ENCODE measurements at places on chromosomes 12 and 14. TPM values are rescaled to one million over a fixed set of nuclear protein-coding genes. Genes with fewer than 3 reads are reported as not detected.

Gene AMIGO2
- total RNA-seq: 29.9 TPM

Gene C12orf50
- total RNA-seq: not detected

Gene GTF2H3
- 38.7 TPM for total RNA-seq

Gene KRT75
- total RNA-seq: not detected

Gene RNASE8
- total RNA-seq: not detected

Gene CLSTN3
- total RNA-seq: 4.5 TPM

Gene ETFBKMT
- total RNA-seq: 1.8 TPM

Gene NPFF
- not detected for total RNA-seq

Gene TWF1
- total RNA-seq: 197 TPM

Gene IGF1
- 1.4 TPM for total RNA-seq

Gene PRKAB1
- 19.2 TPM for total RNA-seq

Gene IL26
- total RNA-seq: not detected

Gene TAS2R14
- 0.76 TPM for total RNA-seq

- no peak for DNase-seq
Observed at GRCh38 chr12:92275443-92276154, 130.0 kb upstream of the BTG1 start.

- peak; percentile 27 for DNase-seq
Observed at GRCh38 chr14:93183596-93184317, 940 bp downstream of the MOAP1 start.

GRCh38 chr12:67331123-67331522 is 62.0 kb downstream of the CAND1 start:
- no peak for DNase-seq

DNA sequence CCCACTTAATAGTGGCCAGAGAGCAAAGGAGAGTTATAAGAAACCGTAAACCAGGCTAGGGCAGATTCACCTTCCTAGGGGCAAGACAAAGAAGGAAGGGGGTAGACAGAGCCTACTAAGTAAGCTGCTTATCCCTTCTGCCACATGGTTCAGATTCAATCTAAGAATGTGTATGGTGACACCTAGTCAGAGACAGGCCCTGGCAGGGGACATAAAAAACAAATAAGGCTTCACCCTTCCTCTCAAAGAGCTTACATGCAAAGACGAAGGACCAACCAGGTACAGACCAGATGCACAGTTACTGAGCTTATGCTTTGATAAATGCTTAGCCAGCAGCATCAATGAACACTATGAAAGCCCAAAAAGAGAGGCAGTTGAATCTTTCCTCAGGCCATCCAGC is 4.4 kb downstream of the CYP27B1 start:
- DNase-seq: no peak

DNA sequence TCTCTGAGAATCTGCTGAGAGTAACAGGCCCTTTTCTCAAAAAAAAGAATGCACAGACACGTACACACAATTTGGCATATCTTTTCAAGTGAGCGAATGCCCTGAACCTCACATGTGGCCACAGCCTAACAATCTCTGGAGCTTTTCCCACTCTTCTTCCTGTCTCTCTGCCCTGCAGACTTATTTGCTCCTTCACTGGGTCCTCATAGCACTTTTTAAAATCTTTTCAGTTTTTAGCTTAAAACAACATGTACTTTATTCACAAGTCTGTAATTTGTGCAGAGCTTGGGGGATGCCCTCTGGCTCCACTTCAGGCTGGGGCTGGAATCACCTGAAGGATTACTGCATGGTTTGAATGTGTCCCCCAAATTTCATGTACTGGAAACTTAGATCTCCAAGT is 9.0 kb downstream of the MAP1LC3B2 start:
- no peak for DNase-seq

DNA sequence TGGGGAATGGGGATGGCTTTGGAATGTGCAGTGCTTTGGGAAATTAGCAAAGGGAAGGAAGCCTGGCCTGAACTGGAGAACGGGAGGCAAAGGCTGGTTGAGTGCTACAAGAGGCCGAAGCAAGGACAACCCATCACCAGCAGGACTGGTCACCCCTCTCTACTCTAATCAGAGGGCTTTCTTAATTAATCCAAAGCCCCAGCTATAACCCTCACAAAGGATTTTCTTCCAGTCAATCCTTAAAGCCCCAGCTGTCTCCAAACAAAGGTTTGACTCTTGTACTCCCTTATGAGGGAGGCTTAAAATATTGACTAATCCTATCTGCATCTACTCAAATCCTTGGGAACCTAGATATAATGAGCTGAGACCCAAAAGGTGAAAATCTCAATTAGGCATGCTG is 256.3 kb downstream of the NTF3 start:
- no peak for DNase-seq

DNA sequence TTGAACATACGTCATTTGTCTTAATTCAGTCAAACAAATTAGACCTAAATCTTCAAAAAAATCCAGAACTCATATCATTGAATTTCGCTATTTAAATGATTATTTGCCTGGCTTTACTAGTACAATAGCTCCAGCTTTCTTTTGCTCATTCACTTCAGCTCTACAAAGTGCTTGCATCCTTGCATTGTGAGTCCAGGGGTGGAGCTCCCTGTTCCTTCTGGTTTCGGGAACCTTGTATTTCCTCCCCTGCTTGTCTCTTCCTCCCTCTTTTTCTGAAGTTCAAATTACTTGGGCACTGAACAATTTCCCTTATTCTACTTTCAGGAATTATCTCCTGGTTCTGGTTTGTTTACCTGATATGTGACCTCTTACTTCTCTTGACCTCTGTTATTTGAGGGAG is 58.1 kb upstream of the KITLG start:
- DNase-seq: peak; percentile 17

DNA sequence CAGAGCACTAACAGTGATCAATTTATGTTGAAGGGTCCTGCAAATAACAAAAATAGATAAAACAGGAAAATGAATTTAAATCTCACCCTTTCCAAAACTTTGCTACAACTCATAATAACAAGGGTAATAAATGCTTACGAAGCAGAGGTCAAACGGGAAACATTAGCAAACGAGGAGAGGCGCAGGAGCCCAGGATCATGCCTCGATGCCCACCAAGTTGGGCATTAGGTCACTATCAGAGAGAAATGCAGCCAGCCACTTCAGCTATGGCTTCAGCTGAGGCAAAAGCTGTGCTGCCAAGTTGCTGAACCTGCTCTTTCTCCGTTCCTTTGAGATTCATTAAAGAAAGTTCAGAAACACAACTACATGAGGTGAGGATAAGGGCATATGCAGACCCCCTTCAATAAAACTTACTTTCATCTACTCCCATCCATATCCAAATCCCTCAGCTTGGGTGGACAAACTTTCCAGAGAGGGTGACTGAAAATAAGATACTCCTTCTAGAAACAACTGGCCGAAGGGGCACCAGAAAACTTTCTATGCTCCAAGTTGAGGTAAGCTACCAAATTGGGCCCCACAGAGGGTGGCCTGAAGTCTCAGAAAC is 7.9 kb downstream of the NKX2-1 start:
- DNase-seq: no peak

DNA sequence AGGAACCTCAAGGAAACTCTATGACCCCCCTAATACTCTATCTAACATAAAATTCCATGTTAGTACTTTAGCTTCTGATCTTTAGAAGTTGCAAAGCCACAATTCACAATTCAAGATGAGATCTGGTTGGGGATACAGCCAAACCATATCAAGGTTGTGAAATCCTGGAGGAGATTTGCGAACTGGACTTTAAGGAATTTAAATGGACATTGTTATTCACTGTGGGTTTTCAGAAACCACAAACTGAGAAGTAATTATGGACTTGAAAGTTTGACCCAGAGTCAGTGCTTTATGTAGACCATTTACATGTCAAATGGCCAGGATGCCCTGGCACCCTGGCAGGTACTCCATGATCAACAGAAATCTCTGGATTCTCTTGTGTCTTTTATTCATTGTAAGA is 14.2 kb upstream of the CDKL1 start:
- peak; percentile 79 for DNase-seq

- DNase-seq: no peak
Observed at GRCh38 chr14:90674043-90674670, 142.1 kb downstream of the TTC7B start.

DNA sequence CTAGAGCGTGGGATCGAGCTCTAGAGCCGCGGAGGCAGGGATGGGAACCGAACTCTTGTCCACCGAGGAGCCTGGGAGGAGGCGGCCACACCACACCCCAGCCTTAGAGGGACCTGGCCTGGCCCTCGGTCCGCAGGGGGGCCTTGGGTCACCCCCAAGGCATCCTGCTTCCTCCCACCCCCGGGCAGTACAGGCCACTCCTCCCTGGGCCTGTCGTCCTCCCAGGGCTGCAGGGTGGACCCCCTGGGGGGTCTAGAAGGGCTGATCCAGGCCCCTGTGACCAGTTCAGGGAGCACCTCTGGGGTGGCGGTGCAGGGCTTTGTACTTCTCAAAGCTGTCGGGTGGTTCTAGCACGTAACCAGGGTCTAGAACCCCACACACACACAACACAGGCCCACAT is 79.1 kb upstream of the FBRSL1 start:
- no peak for DNase-seq

GRCh38 chr12:90124289-90124688 is 415.7 kb upstream of the ATP2B1 start:
- DNase-seq: peak; percentile 30

- peak; percentile 97 for DNase-seq
Observed at GRCh38 chr14:56199095-56199981, 81.1 kb downstream of the PELI2 start.

DNA sequence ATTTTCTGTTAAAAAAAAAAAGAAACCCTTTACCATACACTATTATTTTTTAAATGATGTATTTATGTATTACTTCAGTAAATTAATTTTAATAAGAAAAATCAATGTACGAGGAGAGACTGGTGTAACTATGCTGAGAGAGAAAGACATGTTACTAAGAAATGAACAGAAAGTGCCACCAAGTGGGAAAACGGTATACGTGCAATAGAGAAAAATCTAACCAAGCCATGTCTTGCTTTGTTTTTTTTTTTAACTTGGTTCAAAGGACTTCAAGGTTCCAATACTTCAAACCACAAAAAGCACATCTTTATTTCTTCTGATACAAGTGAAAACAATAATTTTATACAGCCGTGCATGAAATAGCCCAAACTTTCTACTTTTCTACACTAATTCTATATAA is 22.9 kb downstream of the NDUFA12 start:
- DNase-seq: peak; percentile 39

- no peak for DNase-seq
Observed at GRCh38 chr12:119145367-119145766, 33.4 kb upstream of the HSPB8 start.

DNA sequence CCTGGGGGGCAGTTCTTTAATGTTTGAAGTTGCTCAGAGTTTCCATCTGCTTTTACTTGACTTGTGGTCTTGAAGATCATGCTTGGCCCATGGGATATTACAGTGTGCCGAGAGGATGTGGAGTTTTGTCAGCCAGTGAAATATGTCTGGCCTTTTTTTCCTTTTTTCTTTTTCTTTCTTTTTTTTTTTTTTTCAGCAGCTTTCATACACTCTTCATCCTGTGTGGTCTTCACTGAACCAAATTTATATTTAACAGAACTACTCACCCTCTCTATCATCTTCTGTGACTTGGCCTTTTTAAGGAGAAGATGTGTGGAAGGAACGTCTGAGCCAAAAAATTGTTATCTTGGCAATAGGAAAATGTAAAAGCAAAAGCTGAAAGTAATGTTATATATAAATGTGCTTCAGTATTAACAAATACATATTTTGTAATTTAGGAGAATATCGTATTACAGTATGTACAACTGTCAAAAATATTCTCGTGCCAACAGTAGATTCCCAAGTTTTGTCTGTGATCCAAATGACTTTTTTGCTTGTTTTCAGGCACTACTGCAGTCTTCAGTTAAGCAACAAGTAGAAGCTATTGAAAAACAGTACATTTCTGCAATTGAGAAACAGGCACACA is 200.6 kb downstream of the CCDC91 start:
- DNase-seq: peak; percentile 65

- DNase-seq: no peak
Observed at GRCh38 chr12:43856972-43857371, 21.1 kb downstream of the TMEM117 start.

DNA sequence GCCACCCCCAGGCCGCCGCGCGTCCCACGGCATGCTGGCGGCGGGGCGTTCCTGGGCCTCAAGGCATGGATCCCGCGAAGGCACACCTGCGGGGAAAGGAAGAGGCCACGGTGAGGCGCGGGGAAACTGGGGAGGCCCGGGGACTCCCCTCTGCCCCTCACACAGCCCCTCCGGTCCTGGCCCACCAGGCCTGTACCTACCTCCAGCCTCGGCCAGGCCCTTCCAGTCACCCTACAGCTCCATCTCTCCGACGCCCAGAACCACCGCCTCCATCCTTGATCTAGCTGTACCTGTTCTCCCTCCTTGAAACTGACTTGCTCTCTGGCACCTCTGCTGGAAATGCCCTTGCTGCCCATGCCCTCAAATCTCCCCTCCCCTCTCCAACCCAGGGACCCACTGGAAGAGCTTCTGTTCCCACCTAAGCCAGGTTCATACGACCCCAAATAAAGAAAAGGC is 1.7 kb downstream of the ANKRD9 start:
- no peak for DNase-seq

DNA sequence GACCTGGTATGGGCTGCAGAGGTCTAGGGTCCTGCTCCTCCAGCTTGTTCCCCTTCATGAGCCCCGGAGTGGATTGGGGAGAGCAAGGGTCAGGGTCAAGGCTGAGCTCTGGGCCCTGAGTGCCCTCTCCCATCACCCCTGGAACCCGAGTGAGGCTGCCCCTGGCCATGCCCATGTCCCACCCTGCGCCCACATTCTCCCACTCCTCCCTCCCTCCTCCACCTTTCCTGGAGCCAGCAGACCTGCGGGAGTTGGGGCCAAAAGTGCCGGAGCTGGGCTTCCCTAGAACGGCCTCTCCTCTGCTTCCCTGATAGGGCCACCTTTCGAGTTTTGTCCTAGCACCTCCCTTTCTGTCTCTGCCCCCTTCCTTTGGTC is 590 bp downstream of the SCNN1A start:
- no peak for DNase-seq

DNA sequence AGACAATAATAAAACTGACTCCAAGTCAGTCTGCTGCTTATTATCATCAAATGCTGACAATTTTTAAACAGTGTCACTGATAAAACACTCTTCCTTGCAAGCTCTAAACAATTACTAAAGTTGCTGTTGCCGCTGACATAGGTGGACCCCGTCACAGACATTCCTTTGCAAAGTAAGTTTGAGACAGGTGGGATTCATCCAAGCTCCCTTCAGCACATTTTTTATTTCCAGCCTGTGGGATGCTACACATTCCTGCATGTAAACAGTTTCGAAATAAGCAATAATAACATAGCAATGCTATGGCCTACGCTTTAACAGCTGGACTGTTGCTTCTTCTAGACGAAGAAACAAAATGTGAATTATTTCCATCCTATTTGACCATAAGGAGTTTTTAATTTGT is 85.4 kb upstream of the HIF1A start:
- DNase-seq: peak; percentile 41

- no peak for DNase-seq
Observed at GRCh38 chr12:112841906-112842305, 50.4 kb downstream of the RPH3A start.

- peak; percentile 32 for DNase-seq
Observed at GRCh38 chr14:96205059-96205977, 679 bp downstream of the BDKRB2 start.

GRCh38 chr12:39127401-39127800 is 222.0 kb upstream of the CPNE8 start:
- DNase-seq: peak; percentile 36
